ENCODE measurements at places on chromosomes 2 and 18.
A peak's percentile ranks its signal among the peaks of the same experiment; 100 is the strongest.

- DNase-seq, result no peak
Measured at GRCh38 chr2:43123486-43123885, 102.9 kb downstream of the ZFP36L2 start.

GRCh38 chr2:172848519-172848918, 112.9 kb downstream of the RAPGEF4 start:
- DNase-seq, result no peak

- DNase-seq, result peak; percentile 18
Measured at GRCh38 chr2:31166925-31167324, 28.7 kb upstream of the GALNT14 start.

DNA sequence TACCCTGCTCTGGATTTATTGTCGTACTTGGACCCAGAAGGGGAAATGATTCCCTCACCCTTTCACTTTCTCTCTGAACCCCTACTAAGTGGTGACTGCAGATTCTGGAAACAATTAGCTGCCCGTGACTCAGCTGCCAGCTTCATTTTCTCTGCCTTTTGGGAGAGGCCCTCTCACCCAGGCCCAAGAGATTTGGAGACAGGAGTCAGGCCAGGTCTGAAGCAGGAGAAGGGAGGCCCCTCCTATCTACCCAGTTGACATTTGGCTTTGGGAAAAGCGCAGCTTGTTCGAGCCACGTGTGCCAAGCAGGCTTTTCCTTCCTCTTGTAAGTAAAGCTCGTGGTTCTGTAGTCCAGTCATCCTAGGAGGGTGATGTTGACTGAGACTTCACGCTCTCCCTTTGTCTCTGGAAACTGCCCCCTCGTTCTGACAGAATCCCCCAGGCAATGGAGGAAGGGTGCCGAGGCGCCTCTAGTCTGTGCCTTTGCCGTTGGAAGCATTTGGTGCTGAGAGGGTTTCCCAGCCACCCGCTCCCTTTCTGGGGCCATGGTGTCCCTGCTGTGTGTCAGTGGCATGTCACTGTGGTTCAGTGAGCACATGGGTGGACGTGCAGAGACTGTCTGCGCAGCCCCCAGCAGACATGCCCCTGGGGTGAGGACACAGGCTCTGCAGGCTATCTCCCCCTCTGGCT, 8.6 kb downstream of the OXER1 start:
- DNase-seq, result peak; percentile 72

DNA sequence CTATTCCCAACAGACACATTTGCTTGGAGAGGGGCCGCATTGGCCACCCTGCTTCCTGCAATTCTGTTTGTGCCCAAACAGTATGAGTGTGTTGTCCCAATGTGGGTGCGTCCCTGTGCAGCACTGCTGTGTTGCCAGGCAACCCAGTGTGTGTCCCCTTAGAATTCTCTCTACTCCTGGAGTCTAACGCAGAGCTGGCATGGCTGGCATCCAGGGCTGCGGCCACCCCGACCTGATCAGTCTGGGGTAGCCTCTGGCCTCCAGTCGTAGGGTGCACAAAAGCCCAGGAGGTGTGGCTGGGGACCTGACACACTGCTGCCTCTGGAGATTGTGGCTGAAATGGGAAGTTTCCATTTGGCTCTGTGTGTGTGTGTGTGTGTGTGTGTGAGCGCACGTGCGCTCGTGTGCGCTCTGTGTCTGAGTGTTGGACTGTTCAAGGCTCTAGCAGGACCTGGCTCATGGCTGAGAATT, 48.0 kb downstream of the TEX44 start:
- peak; percentile 69 for DNase-seq

GRCh38 chr2:239157771-239158170, 243.0 kb downstream of the HDAC4 start:
- DNase-seq, result no peak

- DNase-seq, result no peak
Measured at GRCh38 chr2:46171411-46171953, 125.7 kb upstream of the EPAS1 start.

- DNase-seq, result peak; percentile 25
Measured at GRCh38 chr2:8822218-8822617, 15.2 kb downstream of the KIDINS220 start.
